ENCODE measurements at places on chromosomes 1 and 21. TPM values are rescaled to one million over a fixed set of nuclear protein-coding genes. Genes with fewer than 3 reads are reported as not detected.

GRCh38 chr1:29669912-29670311 is 433.6 kb downstream of the PTPRU start:
- no peak for DNase-seq

- no peak for DNase-seq
Observed at GRCh38 chr1:93083979-93084378, 4.9 kb downstream of the MTF2 start.

- DNase-seq, result no peak
Observed at GRCh38 chr1:178574345-178574744, 61.4 kb downstream of the TEX35 start.

DNA sequence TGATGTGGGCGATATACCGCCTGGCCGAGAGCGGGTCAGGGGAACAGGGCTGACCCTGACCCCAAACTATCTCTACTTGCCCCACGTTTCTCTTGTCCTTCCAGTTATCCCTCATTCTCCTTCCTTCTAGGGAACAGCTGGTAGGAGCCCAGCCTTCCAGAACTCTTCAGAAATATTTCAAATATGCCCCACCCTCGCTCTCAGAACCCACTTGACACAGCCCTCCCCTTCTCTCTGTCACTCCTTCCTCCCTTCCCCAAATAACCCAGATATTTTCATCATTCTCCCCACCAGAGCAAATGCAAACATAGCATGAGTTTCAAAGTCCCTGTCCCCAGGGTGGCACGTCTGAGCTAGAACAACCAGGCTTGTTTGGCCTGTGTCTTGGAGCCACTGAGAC is 1.1 kb downstream of the CACNA1S start:
- DNase-seq, result no peak

DNA sequence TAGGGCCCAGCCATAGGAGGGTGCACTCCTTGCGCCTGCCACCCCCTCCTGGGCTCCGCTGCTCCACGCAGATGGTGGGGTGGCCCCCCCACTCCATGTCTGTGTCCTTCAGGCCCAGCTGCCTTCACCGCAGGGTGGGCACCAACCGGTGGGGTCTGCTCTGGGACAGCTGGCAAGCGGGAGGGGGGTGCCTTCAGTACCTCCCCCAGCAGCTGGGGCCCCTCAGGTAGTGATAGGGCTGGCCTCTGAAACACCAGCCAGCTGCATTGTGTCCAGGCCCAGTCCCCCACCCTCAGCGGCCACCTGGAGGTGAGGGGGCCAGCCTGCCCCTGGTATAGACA is 360 bp downstream of the GJC2 start:
- DNase-seq, result no peak

- no peak for DNase-seq
Observed at GRCh38 chr1:162421258-162422164, 9.6 kb upstream of the SH2D1B start.

GRCh38 chr1:40239626-40240025 is 8.1 kb upstream of the TMCO2 start:
- no peak for DNase-seq

DNA sequence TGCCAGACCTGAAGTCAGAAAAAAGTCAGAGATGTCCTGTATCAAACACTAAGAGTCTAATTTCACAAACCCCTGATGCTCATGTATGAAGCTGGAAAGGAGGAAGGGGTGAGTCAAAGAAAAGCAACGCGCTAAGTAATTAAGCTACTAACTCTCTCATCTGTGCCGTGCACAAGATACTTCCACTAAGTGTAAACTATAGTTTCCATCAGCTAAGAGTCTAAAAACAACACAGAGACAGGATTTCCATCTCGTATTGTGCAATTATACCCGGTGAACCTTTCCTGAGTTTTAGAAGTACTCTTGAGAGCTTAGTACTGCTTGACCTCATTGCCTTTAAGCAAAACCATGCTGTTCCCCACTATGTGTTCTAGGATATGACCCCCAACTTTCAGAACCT is 19.0 kb downstream of the DNALI1 start:
- DNase-seq, result no peak

DNA sequence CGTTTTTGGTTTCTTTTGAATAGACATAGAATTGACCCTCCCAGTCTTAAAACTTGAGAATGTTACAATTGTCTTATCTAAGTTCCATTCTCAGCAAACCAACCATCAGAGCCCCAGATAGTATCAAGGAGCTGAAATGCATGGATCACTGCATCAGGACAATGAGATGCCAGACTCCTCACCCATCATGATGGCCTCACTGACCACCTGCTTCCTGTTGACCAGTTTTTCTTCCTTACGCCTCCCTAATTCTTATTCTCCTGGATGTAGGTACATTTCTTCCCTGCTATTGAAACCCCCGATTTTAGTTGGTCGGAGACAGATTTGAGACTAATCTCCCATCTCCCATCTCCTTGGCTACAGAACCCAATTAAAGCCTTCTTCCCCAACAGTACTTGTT is 17.7 kb downstream of the MATN1 start:
- no peak for DNase-seq

- peak; percentile 32 for DNase-seq
Observed at GRCh38 chr1:200741551-200742207, 3.0 kb downstream of the CAMSAP2 start.

DNA sequence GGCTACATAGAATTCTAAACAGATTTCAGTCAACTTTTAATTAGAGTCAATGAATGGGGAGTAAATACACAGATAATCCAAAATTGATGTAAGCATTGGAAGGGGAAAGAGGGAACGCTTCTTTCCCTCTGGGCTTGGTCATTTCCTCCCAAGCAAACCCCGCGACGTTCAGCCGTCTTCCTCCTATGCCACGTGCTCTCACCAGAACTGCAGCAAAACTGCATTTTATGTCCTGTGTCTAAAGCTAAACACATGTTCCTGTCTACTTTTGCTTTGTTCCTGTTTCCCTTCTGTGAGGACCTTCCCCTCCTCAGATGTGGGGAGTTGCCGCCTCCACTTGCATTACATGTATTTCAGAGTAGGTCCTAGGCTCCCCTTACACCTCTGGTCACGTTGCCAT is 27.2 kb downstream of the UTP25 start:
- no peak for DNase-seq

- DNase-seq, result no peak
Observed at GRCh38 chr1:78387201-78387600, 103.6 kb upstream of the PTGFR start.

DNA sequence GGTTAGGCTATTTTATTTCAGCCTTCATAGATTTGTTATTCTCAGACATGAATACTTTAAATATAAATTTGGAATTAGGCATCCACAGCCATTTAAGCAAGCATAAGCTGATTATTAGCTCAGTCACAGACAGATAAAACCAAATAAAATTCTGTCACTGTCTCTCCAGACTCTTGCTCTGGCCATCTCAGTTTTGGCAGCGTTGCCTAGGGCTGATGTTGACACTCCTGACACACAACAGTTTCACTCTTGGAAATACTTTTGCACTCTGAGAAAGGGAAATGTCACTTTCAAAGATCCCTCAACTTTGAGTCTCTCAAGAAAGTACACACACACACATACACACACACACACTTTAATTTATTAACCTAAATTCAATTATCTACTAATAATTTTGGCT is 372.7 kb downstream of the BRINP3 start:
- DNase-seq, result no peak

GRCh38 chr1:236524142-236524894 is 536 bp downstream of the LGALS8 start:
- DNase-seq, result peak; percentile 64

GRCh38 chr1:219774386-219774785 is 154.0 kb downstream of the SLC30A10 start:
- peak; percentile 38 for DNase-seq

DNA sequence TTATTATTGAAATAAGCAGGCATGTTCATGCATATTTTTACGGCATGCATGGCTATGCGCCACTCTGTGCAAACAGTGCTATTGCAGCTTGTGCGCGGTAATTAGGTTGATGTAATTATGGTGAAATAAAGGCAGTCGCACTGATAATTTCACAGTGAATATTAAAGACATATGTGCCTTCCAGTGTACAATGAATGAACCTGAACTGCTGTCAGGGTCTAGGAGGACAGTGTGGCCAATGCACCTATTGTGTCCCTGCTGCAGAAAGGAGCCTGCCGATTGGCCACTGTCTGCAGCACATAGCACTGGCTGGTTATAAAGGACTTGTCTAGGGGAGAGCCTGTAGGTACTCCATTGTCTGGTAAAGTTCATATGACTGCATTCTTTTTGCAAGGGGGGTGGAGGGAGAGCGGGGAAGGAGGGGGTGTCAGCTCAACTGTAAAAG is 340.4 kb downstream of the USP25 start:
- peak; percentile 23 for DNase-seq

DNA sequence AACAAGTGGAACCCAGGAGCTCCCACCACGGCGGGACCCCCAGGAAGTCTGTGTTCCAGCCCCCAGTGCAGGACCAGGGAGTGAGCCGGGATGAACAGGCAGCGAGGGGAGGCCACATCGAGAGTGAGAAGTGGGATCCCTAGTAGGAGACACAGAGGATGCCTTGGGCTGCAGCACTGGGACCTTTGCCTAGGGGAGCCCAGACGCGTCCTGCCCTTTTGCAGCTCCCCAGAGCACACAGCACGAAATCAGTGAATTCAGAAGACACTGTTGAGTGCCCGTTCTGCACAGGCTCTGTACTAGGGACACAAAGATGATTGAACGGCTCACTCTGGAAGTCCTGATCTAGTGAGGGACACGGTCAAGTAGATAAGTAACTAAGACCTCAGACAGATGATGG is 23.5 kb downstream of the TRIM67 start:
- no peak for DNase-seq

DNA sequence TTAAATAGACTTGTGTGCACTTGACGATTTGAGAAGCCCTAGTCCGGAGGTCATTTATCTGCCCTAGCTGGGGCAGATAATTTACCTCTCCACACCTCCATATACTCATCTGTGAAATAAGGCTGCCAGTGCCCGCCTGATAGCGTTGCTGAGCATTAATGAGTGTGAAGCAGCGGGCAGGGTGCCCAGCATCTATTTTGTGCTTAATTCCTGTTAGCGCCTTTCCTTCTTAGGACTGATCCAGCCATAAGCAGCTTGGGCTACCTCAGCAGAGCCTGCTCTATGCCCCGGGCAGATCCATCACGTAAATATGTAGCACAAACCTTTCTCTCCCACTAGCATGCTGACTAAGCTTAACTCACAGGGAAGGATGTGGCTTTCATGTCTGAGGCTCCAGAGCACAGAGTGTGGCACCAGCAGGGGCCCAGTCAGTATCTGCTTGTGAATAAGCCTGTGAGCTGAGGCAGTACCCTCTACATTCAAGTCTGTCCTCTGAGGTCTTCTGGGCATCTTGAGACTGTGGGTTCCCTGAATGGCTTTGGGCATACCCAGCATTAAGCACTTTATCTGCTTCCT is 21.5 kb upstream of the RNF187 start:
- DNase-seq, result no peak

DNA sequence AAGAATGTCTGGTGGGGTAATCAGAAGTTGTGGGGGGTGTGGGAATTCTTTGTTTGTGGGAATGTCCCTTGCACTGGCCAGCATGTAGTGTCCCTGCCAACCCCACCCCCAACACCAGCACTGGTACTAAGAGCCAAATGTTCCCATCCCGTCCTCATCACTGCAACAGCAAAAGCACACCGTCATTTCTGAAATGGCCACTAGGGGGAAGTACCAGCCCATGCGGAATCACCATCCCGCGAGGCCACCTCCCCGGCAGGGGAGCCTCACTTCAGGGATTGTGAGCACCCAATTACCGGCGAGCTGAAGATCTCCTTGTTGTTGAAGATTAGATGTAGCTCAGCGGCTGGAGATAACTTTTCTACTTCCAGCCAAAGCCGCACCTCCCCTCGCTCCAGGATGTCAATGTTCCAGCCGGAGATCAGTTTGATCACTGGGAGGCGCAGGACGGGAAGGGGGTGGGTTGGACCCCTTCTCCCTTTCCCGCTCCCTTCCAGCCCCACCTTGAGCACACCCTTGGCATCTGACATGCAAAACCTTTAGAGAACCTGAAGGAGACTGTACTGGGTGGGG is 41.0 kb downstream of the MYOM3 start:
- peak; percentile 94 for DNase-seq

DNA sequence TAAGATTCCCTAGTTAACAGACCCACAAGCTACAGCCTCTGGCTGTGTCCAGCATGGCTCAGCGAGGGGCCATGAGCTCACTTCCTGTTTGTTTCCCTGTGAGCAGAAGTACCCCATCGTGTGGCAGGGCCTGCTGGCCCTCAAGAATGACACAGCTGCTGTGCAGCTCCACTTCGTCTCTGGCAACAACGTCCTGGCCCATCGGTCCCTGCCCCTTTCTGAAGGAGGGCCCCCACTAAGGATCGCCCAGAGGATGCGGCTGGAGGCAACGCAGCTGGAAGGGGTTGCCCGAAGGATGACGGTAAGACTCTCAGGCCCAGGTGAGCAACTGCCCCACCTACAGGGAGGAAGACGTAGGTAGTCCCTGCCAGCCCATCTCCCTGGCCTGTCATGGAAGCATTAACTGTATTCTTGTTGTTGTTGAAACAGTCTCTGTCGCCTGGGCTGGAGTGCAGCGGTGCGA is 38.2 kb downstream of the ZBTB17 start:
- peak; percentile 18 for DNase-seq

DNA sequence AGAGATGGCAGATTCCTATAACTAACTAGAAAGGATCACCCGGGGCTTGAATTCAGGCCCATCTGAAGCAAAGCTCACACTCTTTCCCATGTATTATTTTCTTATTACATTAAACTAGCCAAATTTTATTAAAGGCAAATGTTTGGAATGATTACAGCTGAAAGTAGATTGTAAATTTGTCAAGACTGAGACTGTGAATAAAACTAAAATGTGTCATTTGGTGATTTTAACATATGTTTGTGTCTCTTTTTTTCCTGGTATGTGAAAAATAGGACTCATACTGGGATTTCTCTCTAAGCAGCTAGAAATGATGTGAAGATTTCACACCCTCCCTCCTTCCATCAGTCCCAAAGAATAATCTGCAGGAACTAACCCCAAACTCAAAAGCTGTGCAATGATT is 19.1 kb upstream of the KIAA0040 start:
- no peak for DNase-seq

DNA sequence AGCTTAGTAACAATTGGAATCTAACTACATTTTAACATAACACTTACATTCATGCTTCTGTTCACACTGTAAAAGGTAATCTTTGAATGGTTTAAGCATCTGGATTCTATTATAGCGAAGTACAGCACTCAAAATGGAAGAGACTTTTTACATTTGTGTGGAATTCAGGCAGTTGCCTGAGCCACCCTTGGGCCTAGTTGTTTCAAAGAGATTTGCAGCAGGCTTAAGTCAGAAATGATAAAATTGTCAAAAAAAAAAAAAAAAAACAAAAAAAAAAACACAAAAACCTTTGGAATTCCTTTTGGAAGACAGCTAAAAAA is 199.9 kb downstream of the LYPLAL1 start:
- DNase-seq, result no peak

Gene IFI44
- 7.1 TPM for total RNA-seq

Gene SNAPIN
- 46.4 TPM for total RNA-seq

Gene GALNT2
- total RNA-seq, result 182 TPM

Gene SPRR2E
- not detected for total RNA-seq

Gene SH3D21
- 16.4 TPM for total RNA-seq

Gene SLC6A9
- total RNA-seq, result 15.7 TPM

Gene SHCBP1L
- total RNA-seq, result not detected

Gene OR4F29
- total RNA-seq, result not detected

Gene FAM72B
- 11.6 TPM for total RNA-seq

Gene CRB1
- total RNA-seq, result 0.07 TPM

Gene FNDC5
- 0.35 TPM for total RNA-seq
